Naive thymus-derived CD4-positive, alpha-beta T cell (primary cell): ENCODE measurements at places on chromosomes 11 and 22. TPM values are rescaled to one million over a fixed set of nuclear protein-coding genes. Genes with fewer than 3 reads are reported as not detected.

- no peak overlapping the region for H3K4me3 ChIP-seq
- H3K27ac ChIP-seq = no peak overlapping the region
- no peaks in the 10 kb centered on the region for H3K36me3 ChIP-seq
- no peaks in the 10 kb centered on the region for H3K4me1 ChIP-seq
- no peaks in the 10 kb centered on the region for H3K27me3 ChIP-seq
Observed at GRCh38 chr11:119910051-119910450, 181.1 kb upstream of the NECTIN1 start.

PHOX2A gene
- not detected in 2 replicates for total RNA-seq

DNA sequence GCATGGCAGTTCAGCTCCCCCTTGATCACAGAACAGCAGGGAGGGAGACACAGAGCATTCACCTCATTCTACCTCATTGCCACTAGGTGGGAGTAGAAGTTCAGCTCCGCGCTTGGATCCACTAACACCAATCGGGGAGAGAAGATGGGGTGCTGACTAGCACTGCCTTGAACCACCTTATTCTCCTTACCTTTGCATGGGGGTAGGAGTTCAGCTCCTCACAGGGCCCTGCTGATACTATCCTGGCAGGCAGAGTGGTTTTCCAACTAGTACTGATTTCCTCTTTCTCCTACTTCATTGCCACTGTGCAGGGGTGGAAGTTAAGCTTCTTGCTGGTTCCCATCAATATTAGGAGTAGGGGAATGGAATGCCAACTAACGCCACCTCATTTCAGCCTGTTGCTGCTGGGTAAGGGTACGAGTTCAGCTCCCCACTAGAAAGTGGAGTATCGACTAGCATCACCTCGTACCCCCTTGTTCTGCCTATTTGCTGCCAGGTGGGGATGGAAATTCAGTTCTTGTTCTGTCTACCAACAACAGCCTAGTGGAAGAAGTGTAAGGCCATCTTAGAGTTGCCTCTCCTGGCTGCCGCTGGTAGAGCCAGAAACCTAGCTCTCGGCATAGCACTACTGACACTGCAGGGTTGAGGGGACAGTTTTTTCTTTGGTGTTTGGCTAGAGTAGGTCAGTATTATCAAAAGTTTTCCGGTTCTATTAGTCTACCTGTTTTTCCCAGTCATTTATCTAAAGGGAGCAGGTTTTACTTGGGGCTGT is 550.9 kb upstream of the CCDC90B start:
- H3K36me3 ChIP-seq = no peaks in the 10 kb centered on the region
- no peaks in the 10 kb centered on the region for H3K27me3 ChIP-seq
- no peak overlapping the region for H3K4me3 ChIP-seq
- no peaks in the 10 kb centered on the region for H3K4me1 ChIP-seq
- H3K27ac ChIP-seq = no peak overlapping the region

LRRC32 gene
- total RNA-seq = 0.82 TPM

UBE2L3 gene
- 22.5 TPM for total RNA-seq

GRCh38 chr11:78365381-78365792 is 52.2 kb downstream of the GAB2 start:
- H3K4me1 ChIP-seq = no peaks in the 10 kb centered on the region
- H3K36me3 ChIP-seq = no peaks in the 10 kb centered on the region
- no peak overlapping the region for H3K27ac ChIP-seq
- no peaks in the 10 kb centered on the region for H3K27me3 ChIP-seq
- no peak for DNase-seq
- no peak overlapping the region for H3K4me3 ChIP-seq

RASSF10 gene
- not detected in 2 replicates for total RNA-seq

GRCh38 chr11:119924017-119924416 is 195.0 kb upstream of the NECTIN1 start:
- no peaks in the 10 kb centered on the region for H3K36me3 ChIP-seq
- H3K27me3 ChIP-seq = no peaks in the 10 kb centered on the region
- no peaks in the 10 kb centered on the region for H3K4me1 ChIP-seq

GRCh38 chr11:106070606-106071005 is 6.5 kb downstream of the KBTBD3 start:
- no peaks in the 10 kb centered on the region for H3K27me3 ChIP-seq
- H3K36me3 ChIP-seq = no peaks in the 10 kb centered on the region
- peaks cover 3% of the 10 kb centered on the region for H3K4me1 ChIP-seq
- H3K4me3 ChIP-seq = no peak overlapping the region
- no peak overlapping the region for H3K27ac ChIP-seq

DNA sequence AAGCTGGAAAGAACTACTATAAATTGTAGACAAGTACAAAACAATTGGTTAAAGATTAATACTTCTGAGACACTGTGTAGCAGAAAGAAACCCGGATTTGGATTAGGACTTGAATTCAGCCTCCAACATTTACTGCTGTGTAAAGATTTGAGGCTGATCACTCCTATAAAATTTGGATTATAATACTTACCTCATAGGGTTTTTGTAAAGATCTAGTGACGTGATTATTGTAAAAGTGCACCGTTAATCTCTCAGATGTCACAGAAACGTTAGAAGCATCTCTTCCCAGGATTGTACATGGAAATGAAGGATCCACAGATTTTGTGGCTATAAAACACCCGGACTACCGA is 323 bp upstream of the HIKESHI start:
- H3K27me3 ChIP-seq = no peaks in the 10 kb centered on the region
- DNase-seq = no peak
- peaks cover 10% of the 10 kb centered on the region for H3K4me1 ChIP-seq
- H3K36me3 ChIP-seq = no peaks in the 10 kb centered on the region

DNA sequence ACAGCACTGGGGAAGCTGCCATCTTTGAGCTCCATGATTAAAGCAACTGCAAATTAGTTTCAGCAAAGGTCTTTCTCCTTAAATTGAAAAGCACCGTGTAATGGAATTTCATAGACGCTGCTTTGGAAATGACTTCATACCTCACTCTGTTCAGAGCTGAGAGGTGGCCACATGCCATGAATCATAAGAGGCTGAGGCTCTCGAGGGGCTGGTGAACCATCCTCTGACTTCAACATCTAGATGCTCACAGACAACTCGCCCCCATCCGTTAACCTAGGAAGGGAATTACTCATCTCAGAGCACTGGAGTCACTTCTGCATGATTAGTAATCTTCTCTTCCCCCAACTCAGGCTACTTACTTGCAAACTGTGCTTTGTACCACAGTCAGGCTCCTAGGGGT is 122.3 kb downstream of the RCN1 start:
- no peak overlapping the region for H3K4me3 ChIP-seq
- no peaks in the 10 kb centered on the region for H3K4me1 ChIP-seq
- H3K27ac ChIP-seq = no peak overlapping the region

DNA sequence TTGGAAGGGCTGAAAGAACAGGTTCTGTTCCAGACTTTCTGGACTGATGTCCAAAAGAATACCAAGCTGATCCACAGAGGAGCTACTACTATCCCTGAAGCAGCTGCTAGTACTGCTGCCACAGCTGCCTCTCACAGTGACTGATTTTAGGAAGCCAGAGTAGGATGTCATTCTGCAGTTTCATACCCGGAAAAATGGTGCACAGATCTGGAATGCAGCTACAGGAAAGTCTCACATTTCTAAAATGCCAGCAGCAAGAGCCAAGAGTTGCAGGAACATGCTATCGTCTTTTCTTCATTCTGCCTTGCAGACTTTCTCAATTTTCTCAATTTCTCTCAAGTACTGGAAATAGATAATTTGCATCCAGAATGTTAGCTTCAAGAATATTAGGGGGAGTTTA is 19.4 kb upstream of the CCDC179 start:
- no peaks in the 10 kb centered on the region for H3K4me1 ChIP-seq
- no peak overlapping the region for H3K4me3 ChIP-seq
- H3K27me3 ChIP-seq = no peaks in the 10 kb centered on the region
- no peak overlapping the region for H3K27ac ChIP-seq
- no peaks in the 10 kb centered on the region for H3K36me3 ChIP-seq
- DNase-seq = no peak

GRCh38 chr22:44520465-44521094 is 22.5 kb upstream of the RTL6 start:
- no peak overlapping the region for H3K4me3 ChIP-seq
- H3K27ac ChIP-seq = no peak overlapping the region
- H3K27me3 ChIP-seq = no peaks in the 10 kb centered on the region
- no peaks in the 10 kb centered on the region for H3K36me3 ChIP-seq

CHRM1 gene
- total RNA-seq = not detected

DNA sequence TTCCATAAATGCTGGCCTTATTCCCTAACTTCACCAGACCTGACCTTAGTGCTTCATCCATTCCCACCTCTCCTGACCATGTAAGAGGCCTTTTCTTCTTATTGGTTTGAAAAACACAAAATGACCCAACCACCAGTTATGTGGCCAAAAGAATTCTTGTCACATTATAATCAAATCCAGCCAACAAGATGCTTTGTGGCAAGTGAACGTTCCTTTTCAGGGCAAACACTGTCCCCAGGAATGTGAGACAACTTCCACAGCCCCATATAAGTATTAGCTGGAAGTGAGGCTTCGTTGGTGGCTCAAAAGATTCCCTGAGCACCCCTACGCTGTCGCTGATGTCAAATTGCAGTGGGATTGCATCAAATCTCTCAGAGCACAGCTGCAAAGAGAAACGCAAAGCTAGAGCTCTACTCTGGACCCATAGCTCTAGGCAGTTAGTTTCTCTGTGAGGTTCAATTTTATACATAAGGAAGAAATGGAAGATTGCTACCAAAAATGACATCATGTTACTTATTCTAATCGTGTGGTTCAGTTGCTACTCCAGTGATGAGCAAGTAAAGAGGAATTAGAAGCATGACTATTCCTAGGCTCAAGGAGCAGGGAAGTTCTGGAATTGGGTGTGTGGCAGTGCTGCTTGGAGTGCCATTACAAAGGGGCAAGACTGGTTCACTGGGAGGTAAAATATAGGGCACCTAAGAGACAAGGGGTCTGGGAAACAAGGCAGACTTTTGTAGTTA is 26.1 kb downstream of the GLYATL1 start:
- no peak for DNase-seq
- no peaks in the 10 kb centered on the region for H3K36me3 ChIP-seq
- H3K27me3 ChIP-seq = no peaks in the 10 kb centered on the region
- no peak overlapping the region for H3K4me3 ChIP-seq
- H3K4me1 ChIP-seq = no peaks in the 10 kb centered on the region
- H3K27ac ChIP-seq = no peak overlapping the region
